ENCODE measurements at places on chromosomes 2 and 18.

GRCh38 chr2:9950521-9951271 is 797 bp upstream of the GRHL1 start:
- no peak for DNase-seq

DNA sequence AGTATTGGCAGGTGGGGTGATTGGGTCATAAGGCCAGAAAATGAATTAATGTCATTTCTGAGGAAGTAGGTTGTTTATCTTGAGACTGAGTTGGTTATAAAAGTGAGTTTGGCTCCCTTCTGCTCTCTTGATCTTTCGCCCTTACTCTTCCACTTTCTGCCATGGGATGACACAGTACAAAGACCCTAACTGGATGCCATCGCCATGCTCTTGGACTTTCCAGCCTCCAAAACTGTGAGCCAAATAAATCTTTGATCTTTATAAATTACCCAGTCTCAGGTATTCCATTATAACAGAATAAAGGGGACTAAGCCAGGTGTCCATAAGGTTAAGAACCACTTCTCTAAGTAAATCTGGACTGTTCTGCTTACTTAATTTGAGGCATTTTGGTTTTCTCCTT is 44.4 kb downstream of the MAP4K3 start:
- no peak for DNase-seq

DNA sequence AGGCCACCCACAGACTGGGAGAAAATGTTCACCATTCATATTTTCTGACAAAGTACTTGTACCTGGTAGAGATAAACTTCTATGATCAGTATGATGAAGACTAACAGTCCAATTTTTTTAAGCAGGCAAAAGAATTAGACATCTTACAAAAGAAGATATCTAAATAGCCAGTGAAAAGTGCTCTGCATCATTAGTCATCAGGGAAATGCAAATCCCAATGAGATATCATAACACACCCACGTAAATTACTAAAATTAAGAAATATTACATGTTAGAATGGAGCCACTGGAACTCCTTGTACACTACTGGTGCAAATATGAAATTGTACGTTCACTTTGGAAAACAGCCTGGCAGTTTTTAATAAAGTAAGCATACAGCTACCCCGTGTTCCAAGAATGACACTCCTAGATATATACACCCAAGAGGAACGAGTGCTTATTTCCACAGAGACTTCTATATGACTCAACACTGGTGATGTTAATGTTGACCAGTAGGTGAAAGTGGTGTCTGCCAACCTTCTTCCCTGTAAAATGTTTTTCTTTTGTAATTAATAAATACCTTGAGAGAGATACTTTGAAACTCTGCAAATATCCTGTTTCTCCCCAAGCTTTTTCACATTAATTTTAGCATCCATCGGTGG is 80.3 kb downstream of the NPAS2 start:
- no peak for DNase-seq

- no peak for DNase-seq
These were observed 5.4 kb upstream of the KCNG2 start for GRCh38 chr18:79792096-79792987.

GRCh38 chr2:58664523-58665151 is 423.5 kb upstream of the FANCL start:
- no peak for DNase-seq

GRCh38 chr18:25223211-25223610 is 128.8 kb downstream of the ZNF521 start:
- DNase-seq = no peak

DNA sequence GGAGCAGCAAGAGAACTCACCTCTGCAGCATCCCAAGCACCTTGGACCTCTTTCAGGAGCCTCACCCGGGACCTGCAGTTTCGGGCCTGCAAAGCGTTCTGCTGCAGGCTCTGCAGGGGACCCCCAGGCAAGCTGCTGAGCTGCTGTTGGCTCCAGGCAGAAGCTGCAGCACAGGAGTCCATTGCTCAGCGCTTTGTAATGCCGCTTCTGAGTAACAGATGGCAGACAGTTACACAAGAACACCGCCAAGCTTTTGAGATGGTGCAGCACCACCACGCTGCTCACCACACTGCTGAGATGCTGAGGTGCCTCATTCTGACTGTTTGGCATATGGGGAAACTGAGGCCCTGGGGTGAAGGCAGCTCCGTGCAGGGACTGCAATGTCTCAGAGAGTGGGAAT is 1.9 kb upstream of the GALNT14 start:
- peak; percentile 34 for DNase-seq

DNA sequence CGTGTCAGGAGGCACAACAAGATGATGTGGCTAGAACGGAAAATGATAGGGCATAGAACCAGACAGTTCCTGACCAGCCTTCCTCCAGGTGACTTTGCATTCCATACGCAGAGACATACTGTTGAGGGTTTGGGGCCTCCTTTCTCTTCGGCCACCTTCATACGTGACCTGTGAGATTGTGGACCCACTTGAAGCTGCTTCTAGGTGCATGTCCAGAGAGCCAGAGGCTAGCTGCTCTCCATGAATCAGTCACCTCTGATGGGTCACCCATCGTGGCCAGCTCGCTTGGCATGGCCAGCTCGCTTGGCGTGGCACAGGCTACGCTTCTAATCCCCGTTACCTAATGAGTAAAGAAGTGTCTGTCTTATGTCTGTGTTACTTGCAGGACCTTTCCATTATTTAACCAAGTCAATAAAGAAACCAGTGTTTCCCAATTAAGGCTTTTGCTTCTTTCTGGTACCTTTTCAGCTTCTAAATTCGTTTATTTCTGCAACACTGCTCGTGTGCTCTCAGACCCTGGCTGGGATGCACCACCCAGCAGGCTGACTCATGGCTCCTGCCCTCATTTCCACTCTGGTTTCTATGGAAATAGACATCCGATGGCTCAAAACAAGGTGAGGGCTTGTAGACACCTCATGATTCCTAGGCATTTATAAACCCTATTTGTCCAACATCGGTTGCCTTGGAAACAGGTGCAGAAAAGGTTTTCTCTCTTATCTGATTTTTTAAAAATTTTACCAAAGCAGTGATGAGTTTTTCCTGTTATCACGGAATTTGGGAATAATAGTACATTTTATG is 86.7 kb upstream of the B3GNT7 start:
- DNase-seq = no peak

DNA sequence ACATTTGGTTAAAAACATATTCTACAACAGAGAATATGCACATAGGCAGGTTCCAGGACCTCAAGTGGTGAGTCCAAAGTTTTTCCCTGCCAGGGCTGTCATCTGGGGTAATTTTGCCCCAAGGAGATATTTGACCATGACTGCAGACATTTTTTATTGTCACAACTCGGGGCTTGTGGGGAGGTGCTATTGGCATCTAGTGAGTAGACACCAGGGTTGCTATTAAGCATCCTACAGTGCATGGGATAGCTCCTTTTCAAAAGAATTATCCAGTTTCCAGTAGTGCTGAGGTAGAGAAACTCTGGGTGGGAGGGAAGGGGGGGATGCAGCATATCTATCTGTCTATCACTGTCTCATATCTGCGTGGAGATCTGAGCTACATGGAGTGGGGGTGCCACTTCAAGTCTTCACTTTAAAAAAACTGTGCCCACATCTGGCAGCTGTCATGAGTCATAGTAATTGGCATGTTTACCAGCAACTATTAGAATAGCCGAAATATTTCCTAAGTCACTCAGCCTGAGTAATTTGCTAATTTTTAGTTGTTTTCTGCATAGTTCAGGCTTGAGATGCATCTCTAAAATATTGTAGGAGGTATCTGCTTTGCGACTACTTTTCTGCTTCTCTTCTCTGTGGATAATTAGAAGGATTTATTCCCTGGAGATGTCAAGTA is 254.0 kb upstream of the RBMS1 start:
- DNase-seq = peak; percentile 90

- DNase-seq = no peak
These were observed 123.3 kb downstream of the ARL4C start for GRCh38 chr2:234373481-234374149.

DNA sequence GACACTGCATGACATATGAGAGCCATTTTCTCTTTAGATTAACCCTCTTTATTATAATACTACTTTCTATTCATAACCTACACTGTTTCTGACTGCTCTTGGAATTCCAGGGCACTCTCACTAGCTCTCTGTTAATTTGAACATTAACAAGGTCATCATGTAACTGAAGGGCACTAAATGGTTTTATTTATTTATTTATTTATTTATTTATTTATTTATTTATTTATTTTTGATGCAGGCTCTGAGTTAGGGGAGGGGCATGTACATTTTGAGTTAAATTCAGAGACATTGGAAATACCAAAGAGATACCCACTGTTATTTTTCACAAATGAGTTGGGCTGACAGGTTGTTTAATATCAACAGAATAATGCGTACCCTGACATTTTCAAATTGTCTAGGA is 1038.7 kb upstream of the NRXN1 start:
- no peak for DNase-seq

- DNase-seq = no peak
These were observed 23.0 kb downstream of the HEATR5B start for GRCh38 chr2:37061013-37061711.

DNA sequence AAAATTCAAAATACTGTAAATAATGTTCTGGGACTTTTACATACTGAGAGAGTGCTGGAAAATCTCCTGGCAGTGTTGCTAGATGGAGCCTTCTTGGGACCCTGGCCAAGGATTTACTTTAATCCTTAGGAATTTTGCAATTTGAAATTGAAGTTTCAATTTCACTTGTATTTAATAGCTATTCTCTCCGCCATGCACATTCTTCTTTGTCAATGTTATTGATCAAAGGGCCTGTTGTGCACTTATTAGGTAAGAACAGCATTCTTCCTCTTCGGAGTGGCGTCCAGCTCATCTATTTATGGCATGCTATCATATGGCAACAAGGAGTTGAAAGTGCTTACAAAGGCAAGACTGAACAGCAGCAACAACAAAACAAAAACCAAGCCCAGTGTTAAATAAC is 40.1 kb upstream of the SOS1 start:
- DNase-seq = peak; percentile 34

- no peak for DNase-seq
These were observed 116.2 kb downstream of the STPG4 start for GRCh38 chr2:47038656-47039488.

- DNase-seq = no peak
These were observed 12.4 kb downstream of the ARMC9 start for GRCh38 chr2:231210782-231211181.

- DNase-seq = no peak
These were observed 234.3 kb downstream of the CDCA7 start for GRCh38 chr2:173588931-173589369.

- DNase-seq = no peak
These were observed 274.0 kb downstream of the TCF4 start for GRCh38 chr18:55314031-55314430.

- DNase-seq = no peak
These were observed 86.6 kb downstream of the MYT1L start for GRCh38 chr2:2244508-2244907.

DNA sequence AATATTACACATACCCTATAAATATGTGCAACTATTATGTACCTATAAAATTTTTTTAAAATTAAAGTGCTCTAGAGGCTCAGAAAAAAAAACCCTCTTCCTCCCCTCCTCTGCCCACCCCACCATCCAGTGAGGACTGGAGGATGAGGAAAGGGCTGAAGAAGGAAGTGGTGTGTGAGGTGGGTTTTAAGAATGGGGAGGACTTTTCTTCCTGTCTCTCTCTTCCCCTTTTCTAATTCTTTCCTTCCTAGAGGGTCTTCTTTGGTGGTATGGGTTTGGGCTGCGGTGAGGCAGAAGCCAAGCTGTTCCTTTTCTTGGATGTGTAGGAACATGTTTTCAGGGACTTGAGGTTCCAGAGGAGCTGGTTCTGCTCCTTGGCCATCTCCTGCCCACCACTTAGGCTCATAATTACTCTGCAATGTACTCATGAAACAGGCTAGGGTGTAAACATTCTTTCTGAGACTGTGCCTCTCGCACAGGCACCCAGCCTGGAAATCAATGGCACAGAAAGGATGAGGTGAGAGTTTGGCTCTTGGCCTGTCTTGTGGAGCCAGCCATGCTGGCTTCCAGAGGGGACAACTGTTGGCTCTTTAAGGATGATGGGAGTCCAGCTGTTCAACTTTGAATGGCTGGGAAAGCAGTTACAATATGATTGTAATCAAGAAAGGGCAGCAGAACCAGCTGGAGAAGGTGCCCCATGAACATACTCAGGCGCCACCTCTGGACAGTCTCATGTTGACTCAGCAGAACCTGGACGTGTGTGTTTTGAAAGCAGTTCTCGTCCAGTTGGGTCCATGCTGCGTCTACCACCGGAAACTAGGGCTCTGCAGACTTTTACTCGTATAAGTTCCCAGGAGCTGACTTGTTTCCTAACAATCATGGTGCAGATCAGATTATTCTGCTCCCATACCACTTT is 38.3 kb downstream of the IL1RL2 start:
- DNase-seq = no peak

DNA sequence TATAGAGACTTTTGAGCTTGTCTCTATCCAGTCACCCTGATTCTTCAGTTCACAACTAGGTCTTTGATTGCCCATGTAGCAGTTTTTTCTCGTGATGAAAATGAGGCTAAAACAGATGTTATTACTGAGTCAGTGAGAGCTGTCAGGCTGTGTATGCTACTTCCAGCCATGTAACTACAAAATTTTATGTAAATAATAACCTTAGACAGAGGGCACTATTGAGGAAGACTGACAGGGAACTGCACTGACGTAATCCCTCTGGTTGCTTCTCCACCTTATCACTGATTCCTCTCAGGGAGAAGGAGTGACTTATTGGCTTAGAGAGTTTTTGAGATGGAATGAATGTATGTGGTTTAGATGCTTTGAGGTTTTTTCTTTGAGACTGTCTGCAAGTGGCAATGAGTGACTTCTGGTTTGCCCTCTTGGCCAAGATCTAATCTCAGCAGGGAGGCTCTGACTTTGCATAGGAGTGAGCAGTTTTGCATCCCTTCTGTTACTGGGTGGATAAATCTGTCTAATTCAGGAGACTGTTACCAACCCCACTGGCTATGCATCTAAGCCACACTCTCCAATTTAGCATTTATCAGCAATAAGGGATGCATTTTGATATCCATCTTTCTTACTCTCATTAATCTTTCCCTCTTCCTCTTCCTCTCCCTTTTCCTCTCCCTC is 555.2 kb upstream of the FANCL start:
- DNase-seq = no peak

DNA sequence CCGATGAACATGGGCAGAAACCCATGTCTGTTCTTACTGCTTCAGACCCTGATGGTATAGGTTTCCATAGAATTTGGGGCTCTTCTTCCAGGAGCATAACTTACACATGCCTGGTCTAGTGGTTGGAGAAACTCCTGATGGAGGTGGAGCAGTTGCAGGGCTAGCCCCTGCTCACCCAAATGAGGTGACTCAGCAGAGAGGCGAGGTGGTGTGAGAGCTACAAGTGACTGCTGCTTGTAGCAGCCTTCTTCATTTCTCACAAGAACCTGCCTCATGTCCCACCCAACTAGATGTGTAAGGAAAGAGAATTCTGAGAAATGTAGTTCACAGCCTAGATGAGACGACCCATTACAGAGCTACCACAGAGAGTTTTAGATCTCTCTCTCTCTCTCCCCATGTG is 105.3 kb downstream of the ZNF407 start:
- DNase-seq = no peak

Measured in fibroblast of skin of left quadriceps (primary cell).